ENCODE measurements at places on chromosomes 4 and X.

GRCh38 chr4:23324021-23324690 lies 565.7 kb downstream of the PPARGC1A start:
- no peak for DNase-seq

- DNase-seq: no peak
Observed at GRCh38 chr4:121144021-121144420, 20.1 kb downstream of the TNIP3 start.

- no peak for DNase-seq
Observed at GRCh38 chrX:68763481-68763880, 65.3 kb upstream of the EFNB1 start.

- peak; percentile 38 for DNase-seq
Observed at GRCh38 chrX:107714206-107714891, 61.2 kb downstream of the TSC22D3 start.

GRCh38 chrX:2892816-2893215 lies 36.3 kb downstream of the ARSD start:
- no peak for DNase-seq

- no peak for DNase-seq
Observed at GRCh38 chrX:100408713-100409609, 1.1 kb downstream of the PCDH19 start.

DNA sequence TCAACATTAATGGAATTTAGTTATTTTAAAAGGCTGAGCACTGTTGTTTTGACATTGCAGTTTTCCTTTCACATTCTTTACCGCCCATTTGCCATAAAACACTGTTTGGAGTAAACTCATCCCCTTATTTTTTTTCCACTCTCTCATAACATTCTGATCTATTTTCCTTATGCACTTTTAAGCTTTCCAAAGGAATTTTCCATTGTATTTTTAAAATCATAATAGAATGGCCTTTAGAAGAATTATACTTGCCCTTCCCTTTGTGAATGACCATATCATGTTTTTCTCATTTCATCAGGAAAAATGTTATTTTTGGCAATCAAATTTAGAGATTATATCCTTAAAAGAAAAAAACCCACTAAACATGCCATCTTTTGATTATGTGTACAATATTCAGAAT lies 1074.2 kb downstream of the STIM2 start:
- no peak for DNase-seq

- DNase-seq: no peak
Observed at GRCh38 chr4:40038977-40039376, 17.7 kb upstream of the N4BP2 start.
